ENCODE measurements at places on chromosomes 11 and 22.

DNA sequence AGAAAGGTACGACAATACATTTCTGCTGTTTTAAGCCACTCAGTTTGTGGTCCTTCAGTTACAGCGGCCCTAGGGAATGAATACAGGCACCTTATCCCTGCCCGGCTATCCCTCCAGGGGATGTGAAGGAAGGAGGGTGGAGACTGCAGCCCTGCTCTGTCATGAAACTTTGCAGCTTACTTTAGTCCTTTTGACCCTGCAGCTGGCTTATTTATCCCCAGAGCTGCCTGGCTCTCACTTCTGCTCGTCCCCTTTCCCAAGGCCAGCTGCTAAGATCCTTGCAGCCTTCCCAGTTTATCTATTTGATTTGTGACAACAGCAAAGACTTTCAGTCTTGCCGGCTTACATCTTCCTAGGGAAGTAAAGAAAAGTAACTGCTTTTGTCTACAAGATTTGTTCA lies 55.2 kb downstream of the SC5D start:
- no peaks in the 10 kb centered on the region for H3K36me3 ChIP-seq
- no peaks in the 10 kb centered on the region for H3K4me1 ChIP-seq
- no peak overlapping the region for H3K4me3 ChIP-seq
- DNase-seq: no peak
- H3K27ac ChIP-seq: no peak overlapping the region

- no peak overlapping the region for H3K27ac ChIP-seq
- no peaks in the 10 kb centered on the region for H3K4me1 ChIP-seq
- no peak for DNase-seq
- H3K4me3 ChIP-seq: no peak overlapping the region
Observed at GRCh38 chr11:116993599-116993998, 104.6 kb downstream of the SIK3 start.

DNA sequence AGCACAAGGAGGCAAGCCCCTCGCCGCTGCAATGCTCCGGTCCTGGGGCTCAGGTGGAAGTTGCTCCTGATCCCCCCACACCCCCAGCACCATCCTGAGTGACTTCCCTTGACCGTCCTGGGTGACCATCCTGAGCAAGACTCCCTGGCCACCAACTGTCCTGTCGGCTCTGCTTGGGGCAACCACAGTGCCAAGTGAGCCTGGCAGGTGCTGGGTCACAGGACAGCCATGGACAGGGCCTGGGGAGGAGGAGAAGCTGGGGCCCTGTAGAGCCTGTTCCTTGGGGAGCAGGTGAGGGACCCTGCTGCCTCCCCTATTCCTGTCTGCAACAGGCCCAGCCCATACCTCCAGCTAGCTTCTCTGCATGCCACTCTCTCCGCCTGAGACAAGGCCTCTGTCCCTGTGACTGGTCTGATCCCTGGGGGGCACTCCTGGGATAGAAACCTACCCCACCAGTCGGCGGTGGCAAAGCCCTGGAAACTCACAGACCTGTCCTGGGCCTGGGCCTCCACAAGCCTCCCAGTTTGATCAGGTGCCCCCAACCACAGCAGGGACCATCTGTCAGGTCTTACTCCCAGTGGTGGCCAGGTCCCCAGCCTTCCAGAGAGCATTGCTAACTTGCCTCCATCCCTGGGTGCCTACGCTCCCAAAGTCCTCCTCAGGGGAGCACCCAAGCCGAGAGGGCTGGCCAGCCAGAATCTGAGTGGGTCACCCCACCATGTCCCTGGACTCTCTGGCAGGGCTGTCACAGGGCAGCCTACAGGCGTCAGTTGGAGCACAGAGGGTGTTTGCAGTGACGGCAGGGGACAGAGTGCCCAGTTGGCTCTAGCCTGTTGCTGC lies 68.7 kb upstream of the WNT7B start:
- no peaks in the 10 kb centered on the region for H3K36me3 ChIP-seq
- no peaks in the 10 kb centered on the region for H3K27me3 ChIP-seq
- peaks cover 10% of the 10 kb centered on the region for H3K4me1 ChIP-seq
- no peak overlapping the region for H3K4me3 ChIP-seq

GRCh38 chr11:79119491-79120284 lies 321.1 kb downstream of the TENM4 start:
- H3K4me1 ChIP-seq: 0 out of 2 replicates have a peak, but pooled peaks cover 2% of the 10 kb centered on the region
- H3K27me3 ChIP-seq: no peaks in the 10 kb centered on the region
- no peak for DNase-seq
- H3K36me3 ChIP-seq: no peaks in the 10 kb centered on the region
- H3K4me3 ChIP-seq: no peak overlapping the region
